Stimulated activated CD8-positive, alpha-beta memory T cell treated with anti-CD3 and anti-CD28 coated beads, Interleukin-7, amount 100 ng/mL, for 24 hours (primary cell): ENCODE measurements at places on chromosomes 2 and 18.

DNA sequence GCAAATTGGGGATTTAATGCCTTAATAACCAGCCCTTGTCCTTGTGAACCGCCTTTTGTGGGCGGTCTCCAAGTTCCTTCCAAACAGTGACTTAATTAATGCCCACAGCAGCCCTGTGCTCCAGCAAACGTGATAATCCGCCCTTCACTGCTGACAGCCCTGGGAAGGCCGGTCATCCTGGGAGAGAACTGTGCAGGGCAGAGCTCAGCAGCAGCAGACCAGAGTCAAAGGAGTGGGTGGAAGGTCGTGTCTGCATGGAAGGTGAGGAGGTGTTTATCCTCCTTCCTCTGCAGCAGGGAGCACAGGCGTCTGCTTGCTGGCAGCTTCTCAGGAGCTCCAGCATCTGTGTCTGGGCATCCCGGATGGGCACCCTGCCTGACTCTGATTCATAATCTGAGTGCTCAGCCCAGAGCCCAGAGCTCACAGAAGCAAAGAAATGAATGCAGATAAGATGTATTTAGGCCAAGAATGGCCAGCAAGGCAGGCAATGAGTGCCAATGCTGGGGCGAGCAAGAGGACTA, 270.0 kb upstream of the PXDN start:
- no peak for DNase-seq

- DNase-seq, result no peak
These were observed 151.9 kb downstream of the CERS6 start for GRCh38 chr2:168607992-168608391.

DNA sequence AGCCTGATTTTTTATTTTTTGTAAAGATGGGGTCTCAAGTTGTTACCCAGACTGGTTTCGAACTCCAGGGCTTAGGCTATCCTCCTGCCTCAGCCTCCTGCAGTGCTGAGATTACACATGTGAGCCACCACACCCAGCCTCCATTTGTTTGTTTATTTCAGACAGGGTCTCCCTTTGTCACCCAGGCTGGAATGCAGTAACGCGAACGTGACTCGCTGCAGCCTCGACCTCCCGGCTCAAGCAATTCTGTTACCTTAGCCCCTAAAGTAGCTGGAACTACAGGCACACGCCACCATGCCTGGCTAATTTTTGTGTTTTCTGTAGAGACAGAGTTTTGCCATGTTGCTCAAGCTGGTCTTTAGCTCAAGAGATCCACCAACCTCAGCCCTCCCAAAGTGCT, 27.2 kb downstream of the UBXN4 start:
- DNase-seq, result no peak

GRCh38 chr2:70937866-70938585, 2.3 kb downstream of the ATP6V1B1 start:
- DNase-seq, result no peak

DNA sequence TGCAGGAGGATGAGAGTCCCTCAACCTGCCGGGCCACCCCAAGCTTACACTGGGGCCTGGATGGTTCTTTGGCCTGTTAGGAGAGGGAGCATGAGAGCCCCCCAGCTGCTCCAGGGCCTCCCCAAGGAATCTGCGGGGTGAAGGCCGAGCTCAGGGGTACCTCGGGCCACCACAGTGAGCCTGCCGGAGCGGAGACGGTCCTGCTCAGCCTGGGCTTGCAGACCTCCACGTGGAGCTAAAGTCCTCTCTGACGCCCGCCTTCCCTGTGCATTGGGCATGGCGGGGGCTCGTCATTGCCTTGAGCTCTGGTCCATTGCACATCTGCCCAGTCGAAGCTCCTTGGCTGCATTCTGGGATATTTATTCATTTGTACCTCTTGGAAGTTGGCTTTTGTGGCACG, 62.7 kb downstream of the ASB1 start:
- DNase-seq, result no peak

GRCh38 chr2:32377928-32378327, 21.1 kb downstream of the BIRC6 start:
- DNase-seq, result no peak

DNA sequence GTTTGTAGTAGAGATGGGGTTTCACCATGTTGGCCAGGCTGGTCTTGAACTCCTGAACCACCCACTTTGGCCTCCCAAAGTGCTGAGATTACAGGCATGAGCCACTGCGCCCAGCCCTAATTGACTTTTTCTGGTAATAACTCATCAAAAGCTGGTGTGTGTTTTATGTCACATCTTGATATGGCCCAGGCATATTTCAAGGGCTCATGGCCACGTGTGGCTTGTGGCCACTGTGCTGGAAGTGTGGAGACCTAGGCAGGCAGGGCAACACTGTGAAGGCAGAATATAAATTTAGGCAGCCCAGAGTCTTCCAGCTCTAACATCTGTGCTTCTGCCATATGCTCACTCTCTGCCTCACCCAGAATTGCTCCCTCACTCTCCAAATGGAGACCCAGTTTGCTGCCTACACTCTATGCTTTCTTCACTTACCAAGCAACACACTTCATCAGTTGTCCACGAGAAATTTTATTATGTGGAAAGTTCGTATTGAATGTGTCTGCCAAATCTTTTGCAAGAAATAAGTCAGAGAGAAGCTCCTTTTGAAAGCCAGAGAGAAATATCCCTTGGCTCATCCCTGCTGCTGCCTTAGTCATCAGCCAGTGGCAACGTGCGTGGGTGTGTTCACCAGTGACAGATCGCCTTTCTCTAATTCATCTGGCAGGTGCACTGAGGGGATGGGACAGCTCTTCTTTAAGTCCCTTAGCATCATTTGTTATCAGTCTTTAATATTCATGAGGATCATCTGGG, 129.4 kb upstream of the CXCR4 start:
- no peak for DNase-seq

GRCh38 chr2:49278141-49278540, 123.8 kb upstream of the FSHR start:
- no peak for DNase-seq

DNA sequence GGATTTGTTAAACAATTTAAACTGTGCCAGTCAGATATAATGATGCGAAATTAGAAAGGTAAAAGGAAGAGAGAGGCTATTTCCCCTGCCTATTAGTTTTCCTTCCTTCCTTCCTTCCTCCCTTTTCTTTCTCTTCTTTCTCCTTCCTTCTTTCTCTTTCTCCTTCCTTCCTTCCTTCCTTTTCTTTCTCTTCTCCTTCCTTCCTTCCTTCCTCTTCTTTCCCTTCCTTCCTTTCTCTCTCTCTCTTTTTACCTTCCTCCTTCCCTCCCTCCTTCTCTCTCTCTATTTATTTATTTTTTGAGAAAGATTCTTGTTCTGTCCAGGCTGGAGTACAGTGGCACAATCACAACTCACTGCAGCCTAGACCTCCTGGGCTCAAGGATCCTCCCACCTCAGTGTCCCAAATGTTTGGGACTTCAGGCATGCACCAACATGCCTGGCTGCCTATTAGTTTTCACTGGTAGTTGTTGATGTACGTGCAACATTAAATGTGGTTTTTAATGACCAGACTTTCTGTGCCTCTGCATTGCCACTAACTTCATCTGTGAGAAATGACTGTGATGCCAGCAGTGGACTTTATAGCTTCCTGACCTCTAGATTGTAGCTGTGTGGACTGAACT, 48.7 kb upstream of the NFE2L2 start:
- DNase-seq, result no peak

GRCh38 chr2:2742726-2743125, 411.7 kb upstream of the MYT1L start:
- DNase-seq, result no peak

- DNase-seq, result no peak
These were observed 64.4 kb upstream of the ZNF236 start for GRCh38 chr18:76757925-76758324.

DNA sequence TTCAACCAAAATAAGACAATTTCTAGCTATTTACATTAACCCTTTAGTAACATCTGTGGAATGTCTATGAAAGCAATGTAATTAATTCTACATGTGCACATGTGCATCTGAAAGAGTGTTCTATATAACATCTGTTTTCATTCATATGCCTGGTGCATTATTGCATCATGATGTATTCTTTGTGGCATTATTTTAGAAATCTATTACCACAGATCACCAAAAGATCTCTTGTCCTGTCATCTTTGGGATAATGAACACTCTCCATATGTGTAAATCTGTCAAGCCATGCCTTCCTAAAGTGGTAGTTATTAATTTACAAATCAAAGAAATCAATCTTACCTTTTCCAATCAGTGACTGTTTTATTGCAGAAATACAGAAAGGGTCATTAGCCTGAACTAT, 86.9 kb downstream of the TRIB2 start:
- no peak for DNase-seq

DNA sequence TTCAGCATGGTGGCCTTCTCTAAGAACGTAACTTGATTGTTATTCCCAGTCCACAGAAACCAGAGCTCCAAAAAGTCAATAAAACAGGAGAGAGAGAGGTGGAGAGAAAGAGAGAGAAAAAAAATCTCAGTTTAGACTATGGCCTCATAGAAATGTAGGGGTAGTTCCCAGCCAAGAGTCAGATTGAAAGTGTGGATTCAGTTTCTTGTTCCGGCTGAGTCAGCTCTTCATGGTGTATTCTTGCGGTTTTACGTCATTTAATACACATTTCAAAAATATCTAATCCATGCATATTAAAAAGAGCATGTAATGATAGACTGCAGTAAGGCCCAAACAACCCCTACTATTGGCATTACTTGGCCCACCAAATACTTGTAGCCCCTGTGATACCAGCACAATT, 303.9 kb downstream of the ETAA1 start:
- DNase-seq, result no peak

- DNase-seq, result no peak
These were observed 58.8 kb upstream of the FIGN start for GRCh38 chr2:163794635-163795034.

DNA sequence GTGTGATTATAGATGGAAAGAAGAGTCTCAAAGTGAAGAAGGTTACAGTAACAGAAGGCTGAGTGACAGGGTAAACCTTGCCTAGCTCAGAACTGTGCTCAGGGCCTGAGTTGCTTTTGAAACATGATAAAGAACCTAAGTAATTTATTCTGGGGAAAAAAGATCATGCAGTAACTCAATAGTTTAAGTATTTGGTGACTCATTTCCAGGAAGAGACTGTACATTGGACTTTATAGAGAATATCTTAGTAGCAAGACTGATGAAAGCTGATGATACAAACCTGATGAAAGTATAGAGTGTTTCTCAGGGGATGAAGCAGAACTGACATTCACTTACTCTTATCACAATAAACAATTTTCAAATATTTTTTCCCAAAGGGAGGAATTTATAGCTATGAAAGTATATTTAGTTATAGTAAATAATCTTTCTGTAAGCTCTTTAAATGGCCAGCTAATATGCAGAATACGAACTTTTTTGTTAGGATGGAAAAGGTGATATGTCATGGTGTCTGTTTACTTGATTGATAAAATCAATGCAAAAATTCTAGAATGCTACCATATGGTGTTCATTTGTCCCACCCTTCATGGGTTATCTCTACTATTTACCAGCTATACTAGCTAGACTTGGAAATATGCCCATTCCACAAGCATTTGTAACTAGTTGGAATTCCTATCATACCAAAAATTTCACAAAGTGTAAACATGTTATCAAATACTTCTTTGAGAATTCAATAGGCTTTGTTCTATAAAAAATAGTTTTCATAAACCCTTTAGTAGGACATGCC, 1265.5 kb upstream of the ACVR2A start:
- no peak for DNase-seq

DNA sequence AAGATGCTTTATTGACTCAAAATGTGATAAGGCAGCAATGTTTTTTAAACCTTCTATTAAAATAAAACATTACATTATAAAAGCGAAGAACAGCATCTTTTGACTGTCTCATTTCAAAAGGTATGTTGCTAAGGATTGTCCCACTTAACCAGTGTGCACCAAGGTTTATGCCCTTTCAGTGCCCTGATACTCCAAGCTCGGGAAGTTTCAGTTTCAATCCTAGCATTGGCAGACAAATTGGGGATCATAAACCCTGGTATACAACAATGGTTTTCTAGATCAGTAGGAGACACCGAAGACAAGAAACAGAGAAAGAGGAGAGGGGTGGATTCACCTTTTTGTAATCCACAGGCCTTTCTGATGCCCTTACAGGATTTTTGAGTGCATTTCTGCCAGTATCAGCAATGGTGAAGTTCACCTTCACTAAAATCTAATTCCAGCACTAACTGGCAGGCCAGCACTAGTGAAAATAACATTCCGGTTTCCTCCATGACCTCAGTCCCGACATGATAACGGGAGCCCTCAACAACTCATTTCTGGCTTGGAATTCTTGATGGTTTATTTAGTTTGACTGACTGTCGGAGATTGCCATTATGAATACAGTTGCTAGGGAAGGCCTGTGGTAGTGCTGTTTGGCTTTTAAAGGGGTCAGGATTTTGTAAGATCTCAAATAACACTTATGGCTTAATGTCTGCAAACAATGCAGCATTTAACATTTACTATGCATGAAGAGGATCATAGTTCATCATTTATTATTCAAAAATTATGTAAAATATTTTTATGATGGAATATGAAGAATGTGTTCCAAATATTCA, 33.3 kb upstream of the FIGN start:
- DNase-seq, result no peak

GRCh38 chr2:234251326-234252271, 201.1 kb downstream of the SPP2 start:
- no peak for DNase-seq

DNA sequence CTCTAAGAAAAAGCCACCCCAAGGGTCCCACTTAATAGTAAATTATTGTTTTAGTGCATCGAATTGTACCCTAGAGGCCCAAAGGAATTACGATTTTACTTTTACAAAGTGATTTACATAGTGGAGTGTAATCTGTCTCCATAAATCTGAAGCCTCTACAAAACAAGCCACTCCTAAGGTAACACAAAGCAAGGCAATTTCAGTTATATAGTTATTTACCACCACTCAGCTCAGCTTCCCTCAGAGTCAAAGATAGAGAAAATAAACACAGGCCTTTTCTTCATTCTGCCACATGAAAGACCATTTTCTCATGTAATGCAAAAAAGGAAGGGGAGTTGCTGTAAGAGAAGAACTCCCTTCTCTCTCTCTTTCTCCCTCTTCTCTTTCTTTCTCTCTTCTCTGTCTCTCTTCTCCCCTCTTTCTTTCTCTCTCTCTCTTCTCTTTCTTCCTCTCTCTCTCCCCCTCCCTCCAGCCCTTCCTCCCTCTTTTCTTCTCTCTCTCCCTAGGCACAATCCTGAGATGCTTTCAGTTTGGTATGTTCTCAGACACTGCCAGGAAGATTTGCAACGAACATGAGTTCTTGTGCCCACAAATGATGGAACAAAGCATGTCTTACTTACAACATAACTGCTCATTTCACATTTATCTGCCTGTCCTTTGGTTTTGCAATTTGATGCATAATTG, 264.5 kb downstream of the BCL2 start:
- no peak for DNase-seq

DNA sequence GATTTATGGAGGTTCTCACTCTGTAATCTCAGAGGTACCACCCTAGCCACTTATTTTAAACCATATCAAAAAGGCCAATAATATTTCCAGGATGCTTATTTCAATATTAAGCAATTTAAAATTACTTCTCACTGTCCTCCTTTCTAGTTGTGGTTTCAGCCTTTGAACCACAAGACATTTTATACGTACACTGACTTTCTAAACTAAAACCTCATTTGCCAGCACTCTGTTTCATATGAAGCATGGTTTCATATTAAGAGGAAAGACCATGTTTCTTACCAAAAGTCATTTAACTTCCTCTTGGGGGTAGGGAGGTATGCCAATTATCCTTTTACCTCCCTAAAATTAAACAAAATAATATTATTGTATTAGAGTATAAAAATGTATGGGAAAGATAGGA, 399.8 kb downstream of the CDH7 start:
- no peak for DNase-seq
